ENCODE measurements at places on chromosomes 2 and 18.

DNA sequence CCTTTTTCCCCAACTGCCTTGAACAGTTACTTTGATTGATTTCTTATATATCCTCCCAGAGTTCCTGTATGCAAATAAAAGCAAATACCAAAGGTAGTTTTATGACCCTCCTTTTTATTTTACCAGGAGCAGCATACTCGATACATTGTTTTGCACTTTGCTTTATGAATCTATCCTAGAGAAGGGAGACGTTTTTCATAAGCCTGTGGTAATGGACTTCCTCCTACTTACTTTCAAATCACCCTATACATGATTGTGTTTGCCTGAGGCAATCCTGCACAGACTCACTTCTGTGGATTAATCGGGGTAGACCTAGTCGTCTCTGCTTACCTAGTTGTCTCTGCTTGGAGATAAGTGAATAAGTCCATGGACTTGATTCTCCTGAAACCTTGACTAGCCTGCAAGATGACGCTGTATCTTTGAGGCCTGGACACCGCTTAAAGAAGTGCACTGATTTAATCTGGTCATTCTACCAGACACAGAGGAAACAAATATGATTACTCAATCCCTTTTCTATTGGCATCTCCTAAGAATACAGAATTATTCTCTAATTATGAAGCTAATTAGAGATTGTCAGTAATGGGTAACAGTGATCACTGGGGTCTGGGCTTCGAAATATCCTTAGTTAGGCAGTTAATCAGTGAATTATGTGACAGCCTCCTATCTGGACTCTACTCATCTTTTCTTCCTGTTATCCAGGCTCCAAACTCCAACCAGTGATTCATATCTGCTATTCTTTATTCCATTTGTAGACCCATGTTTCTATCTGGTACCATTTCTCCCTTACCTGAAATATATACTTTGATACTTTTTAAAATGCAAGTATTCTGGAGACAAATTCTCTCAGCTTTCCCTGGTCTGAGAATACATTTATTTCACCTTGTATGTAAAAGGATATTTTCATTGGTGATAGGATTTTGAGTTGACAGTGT lies 447.4 kb upstream of the TRIB2 start:
- DNase-seq, result no peak

DNA sequence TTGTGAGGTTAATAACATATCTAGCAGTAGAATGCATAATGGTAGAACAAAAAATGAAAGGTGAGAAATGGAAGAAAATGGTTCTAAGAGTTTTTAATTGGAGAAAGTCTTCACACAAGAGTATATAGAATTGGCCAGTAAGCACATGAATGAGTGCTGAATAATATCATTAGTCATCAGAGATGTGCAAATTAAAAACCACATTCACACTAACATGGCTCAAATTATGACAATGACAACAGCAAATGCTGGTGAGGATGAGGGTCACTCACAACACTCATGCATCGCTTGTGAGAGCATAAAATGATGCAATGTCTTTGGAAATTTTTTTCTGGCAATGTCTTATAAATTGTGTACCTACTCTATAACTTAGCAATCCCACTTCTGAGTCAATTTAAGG lies 1355.4 kb upstream of the ACVR2A start:
- no peak for DNase-seq

DNA sequence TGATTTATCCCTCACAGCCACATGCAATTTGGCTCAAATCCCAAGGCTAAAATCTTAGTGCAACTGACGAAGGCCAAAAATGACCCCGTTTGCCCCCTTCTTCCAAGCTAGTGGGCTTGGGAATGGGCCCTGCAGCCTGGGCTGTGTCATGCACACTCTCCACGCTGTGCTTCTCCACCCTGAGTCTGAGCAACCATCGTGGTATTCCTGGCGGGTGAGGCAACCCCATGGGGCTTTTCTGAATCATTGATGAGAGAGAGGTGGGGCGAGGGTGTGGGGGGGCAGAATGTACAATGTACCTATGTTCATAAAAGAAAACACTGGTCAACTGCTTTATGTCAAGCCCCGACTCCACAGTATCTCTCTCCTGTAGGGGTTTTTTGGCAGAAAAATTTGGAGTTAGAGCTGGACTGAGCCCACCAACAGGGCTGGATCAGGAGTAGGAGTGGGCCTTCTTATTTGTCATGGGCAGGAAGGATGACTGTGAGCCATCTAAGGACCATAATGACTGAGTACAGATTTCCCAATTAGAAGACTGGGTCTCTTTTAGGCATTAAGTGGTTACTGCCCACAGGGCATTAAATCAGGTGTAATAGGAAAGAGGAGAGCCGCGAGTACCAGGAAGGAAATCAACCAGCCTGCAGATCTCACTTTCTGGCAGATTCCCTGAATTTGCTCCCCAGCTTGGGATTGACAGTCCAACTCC lies 8.9 kb downstream of the SULT1C2 start:
- DNase-seq, result no peak

- no peak for DNase-seq
Measured at GRCh38 chr2:232449964-232450363, 6.0 kb upstream of the ALPI start.

- DNase-seq, result no peak
Measured at GRCh38 chr2:233031556-233032500, 644 bp upstream of the NEU2 start.

DNA sequence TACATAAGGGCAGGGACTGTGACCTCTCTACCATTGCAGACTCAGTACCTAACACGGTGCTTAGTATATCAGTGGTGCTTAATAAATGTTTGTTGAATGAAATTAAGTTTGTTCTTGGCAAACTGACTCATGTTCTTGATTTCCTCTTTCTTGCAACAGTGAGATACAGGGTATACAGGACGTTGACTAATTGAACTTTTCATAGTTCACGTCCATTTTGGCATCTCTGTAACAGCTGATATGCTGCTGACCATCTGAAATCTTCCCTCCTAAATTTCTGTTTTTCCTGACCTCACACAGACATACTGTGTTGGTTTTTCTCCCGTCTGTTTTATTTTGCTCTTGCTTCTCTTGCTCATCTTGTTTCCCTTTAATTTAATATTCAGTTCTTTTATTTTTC lies 44.2 kb downstream of the LHCGR start:
- DNase-seq, result no peak

- no peak for DNase-seq
Measured at GRCh38 chr2:68637047-68637446, 6.3 kb upstream of the PROKR1 start.

DNA sequence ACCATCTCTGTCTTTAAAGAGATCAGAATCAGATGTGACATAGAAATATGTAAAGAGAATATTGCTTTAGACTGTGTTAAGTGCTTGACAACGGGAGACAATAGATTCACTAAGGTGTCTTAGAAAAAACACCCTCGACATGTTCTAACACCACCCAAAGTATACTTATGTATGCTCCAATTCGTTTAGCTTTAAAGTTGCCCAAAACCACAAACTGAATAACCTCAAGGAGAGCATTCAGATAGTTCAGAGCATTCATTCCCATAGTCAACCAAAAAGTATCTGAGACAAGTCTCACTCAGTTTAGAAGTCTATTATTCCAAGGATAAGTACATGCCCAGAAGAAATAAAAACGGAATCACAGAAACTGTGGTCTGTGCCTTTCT lies 96.4 kb downstream of the KYNU start:
- DNase-seq, result no peak

- no peak for DNase-seq
Measured at GRCh38 chr18:42157420-42157819, 202.4 kb downstream of the PIK3C3 start.

All from natural killer cell (primary cell).